ENCODE measurements at places on chromosomes 12 and 14.

GRCh38 chr14:50363714-50364111 lies 33.0 kb downstream of the CDKL1 start:
- no peak for DNase-seq

DNA sequence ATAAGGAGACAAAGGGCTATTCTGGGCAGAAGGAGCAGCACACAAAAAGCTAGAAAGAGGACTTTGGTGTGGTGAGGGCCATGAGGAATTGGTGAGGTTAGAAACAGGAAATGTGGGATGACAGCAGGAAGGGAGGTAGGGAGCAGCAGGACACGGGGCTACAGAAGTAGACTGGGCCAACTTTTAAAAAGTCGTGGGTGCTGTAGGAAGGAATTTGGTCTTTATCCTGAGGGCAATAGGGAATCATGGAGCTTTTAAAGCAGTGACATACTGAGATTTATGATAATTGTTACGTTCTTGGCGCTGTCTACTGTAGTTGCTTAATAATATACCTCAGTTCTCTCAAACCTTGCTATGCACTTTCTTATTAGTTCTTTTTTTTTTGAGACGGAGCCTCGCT lies 8.2 kb upstream of the CHURC1 start:
- no peak for DNase-seq

DNA sequence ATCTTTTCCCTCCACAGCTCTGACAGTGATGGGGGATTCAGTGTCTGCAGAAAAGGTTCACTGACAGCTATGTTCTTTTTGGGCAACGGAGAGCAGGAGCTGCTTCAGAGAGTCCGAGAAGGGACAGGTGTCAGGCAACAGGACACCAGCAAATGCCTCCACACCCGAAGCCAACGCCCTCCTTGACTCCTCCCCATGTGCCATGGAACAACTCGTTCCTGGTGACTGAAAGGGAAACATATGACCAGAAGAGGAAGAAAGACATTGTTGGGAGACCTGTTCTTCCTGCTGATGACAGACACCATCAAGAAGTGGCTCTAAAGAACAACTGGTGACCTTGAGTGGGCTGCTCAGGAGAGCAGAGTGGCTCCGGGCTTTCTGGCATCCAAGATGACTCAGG lies 172.3 kb upstream of the NOS1 start:
- DNase-seq, result no peak

DNA sequence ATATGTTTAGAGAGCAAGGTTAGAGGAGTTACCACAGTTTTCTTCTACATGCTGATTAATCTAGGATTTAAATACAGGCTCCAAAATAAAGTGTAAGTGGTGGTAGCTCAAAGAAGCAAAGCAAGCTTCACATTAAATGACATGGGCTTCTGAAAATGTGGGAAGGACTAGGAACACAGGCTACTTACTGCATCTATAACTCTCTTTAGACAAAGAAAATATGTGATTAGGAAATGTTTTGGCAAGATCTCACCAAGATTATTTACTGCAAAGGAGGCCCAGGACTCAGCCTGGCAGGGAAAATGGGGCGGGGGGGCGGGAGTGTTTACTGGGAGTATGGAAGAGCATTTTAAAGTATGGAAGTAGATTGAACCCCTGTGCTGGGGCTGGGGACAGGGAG lies 39.4 kb downstream of the ETV6 start:
- DNase-seq, result no peak

- DNase-seq, result no peak
Observed at GRCh38 chr14:80358112-80358511, 146.8 kb upstream of the DIO2 start.

- DNase-seq, result no peak
Observed at GRCh38 chr12:96658075-96658474, 168.7 kb downstream of the CFAP54 start.

- no peak for DNase-seq
Observed at GRCh38 chr12:116635487-116635886, 76.3 kb downstream of the MAP1LC3B2 start.

- DNase-seq, result no peak
Observed at GRCh38 chr14:39315859-39316444, 82.2 kb downstream of the MIA2 start.

DNA sequence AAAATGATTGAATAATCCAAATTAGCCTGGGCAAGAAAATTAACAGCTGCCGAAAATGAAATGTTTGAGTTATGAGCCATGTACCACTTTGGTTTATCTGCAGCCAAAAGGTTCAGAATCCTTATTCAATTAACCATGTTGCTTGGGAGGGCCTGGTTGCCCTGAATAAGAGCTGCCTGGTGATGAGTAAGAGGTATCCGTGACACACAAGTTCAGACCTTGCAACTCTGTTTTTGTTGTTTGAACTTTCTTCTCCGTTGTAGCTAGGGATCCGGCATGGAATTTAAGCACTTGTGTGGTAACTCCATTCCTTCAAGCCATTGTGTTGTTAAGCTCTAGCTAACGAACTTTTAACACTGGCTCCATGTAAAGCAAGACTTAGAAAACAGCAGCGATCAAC lies 35.7 kb downstream of the FOXA1 start:
- no peak for DNase-seq

DNA sequence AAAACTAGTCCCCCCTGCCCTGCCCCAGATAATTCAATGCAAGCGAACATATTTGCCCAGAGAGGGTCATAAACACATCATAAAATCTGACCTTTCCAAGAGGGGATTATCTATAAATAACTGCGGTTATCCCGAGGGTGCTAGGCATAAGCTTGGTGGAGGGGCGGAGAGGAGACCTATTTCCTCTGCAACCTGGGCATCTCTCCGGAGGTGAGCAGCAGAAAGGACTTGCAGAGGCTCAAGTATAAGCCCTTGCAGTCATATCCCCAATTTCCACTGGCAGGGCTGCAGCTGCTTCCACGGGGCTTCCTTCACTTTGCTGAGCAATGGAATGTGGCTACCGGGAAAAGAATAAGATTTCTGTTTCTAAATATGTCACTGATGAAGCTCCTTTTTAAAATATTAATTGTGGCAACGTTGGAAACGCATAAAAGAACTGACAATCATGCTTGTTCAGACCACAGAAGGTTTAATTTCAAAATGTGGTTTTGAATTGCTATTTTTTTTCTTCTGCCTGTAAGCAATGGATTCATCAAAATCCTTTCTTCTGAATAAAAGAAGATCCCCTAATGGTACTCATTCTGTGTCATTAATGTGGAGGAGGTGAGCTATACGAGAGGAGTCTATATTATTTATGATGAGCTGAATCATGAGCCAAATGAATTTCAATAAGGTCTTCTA lies 268.9 kb upstream of the ATP2B1 start:
- no peak for DNase-seq

DNA sequence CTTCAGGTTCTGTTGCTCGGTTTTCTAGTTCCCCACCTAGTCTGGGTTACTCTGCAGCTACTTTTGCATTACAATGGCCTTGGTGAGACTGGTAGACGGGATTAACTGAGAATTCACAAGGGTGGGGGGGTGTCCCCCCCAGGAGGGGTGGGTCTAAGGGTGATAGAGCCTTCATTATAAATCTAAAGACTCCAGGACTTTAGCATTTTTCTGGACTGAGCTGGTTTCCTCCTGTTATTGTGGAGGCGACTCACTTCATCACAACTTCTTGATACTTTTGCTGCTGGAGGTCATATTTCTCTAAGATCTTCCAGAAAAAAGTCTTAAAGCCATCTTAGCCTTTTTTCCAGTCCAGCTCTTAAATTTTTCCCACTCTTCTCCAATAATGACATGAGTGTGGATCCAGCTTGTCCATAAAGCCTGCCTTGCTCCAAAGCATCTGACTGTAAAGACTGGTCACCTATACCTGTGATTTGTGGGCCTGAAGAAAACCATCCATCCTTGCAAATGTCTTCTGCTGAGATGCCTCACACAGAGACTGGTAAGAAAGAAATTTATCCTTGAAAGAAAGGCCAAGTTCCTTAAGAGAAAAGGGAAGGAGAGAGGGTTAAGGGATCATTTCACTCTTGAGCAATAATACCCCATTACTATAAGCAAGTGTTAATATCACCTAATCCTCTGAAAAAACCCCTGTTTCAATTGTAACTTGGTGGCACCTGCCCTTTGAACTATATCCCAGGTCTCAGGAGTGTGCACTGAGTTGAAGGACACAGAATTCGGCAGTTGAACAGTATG lies 19.7 kb upstream of the SLC2A14 start:
- no peak for DNase-seq

DNA sequence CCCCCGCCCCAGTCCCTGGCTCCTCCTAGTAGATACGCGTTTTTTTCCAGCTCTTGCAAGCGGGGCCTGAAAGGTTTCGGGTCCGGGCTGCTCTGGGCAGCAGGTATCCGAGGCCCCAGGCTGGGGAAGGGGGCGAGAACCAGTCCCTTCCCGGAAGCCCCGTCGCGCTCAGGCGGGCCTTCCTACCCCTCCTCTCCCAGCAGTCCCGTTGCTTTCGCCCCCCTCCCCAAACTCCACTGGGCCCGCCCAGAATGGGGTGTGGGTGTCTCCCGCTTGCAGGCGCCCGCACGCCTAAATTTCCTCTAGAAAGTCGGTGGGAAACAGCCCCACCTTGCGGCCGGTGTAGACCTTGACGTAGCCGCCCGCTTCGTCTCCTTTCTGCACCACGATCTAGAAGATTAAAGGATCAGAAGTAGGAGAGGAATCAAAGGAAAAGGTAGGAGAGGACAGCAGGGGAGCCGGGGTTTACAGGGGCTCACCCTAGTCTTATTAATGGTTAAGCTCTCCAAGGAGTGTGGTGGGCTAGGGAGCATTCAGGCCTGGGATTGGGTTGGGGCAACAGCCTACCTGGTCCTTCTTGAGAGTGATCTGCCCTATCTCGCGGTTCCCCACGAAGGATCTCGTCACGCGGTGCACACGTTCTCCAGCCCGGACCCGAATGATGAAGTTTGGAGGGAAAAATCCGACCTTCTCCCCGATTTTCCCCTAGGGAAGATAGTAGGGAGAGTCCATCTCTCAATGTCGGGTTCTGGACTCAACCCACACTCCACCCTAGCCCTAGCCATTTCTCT lies 7.3 kb downstream of the STAC3 start:
- no peak for DNase-seq

DNA sequence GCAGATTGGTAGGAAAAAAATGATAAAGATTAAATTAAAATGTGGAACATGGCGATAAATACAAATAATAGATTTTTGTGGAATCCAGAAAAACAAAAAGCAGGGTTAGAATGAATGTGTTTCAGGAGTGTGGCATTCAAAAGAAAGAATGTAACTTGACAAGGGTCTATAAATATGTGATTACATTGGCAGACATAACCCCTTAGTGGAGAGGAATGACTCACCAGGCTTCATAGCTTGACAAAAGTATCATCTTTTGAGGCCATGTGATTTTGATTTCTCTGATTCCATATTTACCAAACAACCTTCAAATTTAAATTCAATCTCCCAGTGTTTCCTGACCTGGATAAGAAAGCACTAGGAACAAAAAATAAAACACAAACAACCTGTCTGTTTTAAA lies 24.4 kb upstream of the MGST1 start:
- DNase-seq, result no peak

- no peak for DNase-seq
Observed at GRCh38 chr14:53683229-53683628, 273.4 kb downstream of the BMP4 start.

- DNase-seq, result no peak
Observed at GRCh38 chr12:49198431-49199155, 9.7 kb upstream of the TUBA1A start.

DNA sequence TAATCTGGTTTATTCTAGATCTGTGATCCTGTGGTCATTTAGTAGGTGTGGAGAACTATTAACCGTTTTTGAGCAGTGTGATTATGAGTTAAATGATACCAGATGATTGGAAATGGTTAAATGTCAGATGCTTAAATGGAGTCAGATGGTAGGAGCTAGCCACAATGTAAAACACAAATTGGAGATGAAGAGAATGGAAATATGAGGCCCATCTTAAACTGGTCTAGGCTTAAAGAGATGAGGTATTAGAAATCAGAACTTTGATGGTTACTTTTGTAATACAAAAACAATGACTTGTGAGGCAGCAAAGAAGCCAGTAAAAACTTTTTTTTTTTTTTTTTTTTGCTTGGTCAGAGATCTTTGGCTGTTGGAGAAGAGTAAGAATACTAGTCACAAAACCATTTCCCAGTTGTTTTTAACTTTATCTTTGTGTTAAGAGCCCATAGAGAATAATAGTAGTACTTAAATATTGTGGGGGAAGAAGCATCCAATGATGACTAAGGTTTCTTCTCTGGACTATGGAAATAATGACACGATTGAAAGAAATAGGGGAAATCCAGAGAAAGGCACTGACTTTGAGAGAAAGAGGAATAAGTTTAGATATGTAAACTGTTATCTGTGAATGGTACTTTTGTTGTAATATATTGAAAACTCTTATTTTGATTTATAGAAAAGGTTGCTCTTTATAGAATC lies 95.9 kb downstream of the WNK1 start:
- DNase-seq, result no peak

GRCh38 chr14:43692706-43693105 lies 814.4 kb downstream of the FSCB start:
- no peak for DNase-seq

DNA sequence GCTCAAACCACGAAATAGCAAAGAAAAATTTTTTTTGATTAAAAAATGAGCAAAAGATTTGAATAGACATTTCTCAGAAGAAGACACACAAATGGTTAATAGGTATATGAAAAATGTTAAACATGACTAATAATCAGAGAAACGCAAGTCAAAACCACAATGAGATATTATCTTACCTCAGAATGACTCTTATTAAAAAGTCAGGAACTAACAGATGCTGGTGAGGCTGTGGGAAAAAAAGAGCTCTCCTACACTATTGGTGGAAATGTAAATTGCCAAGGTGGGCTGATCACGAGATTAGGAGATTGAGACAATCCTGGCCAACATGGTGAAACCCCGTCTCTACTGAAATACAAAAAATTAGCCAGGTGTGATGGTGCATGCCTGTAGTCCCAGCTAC lies 315.5 kb upstream of the FLRT2 start:
- peak; percentile 35 for DNase-seq

- no peak for DNase-seq
Observed at GRCh38 chr12:106584104-106585064, 1.6 kb downstream of the RFX4 start.

- DNase-seq, result no peak
Observed at GRCh38 chr12:113894697-113895096, 71.4 kb downstream of the RBM19 start.

DNA sequence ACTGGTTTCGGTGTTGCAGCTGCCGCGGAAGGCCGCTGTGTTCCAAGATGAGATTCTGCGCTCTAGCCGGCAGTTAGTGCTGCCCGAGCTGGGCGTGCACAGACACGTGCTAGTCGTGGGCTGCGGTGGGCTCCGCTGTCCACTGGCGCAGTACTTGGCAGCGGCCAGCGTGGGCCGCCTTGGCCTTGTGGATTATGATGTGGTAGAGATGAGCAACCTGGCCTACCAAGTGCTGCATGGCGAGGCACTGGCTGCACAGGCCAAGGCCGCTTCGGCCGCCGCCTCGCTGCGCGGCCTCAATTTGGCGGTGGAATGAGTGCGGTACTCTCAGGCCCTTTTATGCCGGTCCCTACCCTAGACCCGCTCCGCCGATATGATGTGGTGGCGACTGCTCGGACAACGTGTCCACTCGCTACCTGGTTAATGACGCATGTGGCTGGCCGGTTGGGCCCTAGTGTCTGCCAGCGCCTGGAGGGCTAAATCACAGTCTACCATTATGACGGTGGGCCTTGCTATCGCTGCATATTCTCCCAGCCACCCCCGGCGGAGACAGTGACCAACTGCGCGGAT lies 102.2 kb downstream of the SNAPC1 start:
- no peak for DNase-seq

- no peak for DNase-seq
Observed at GRCh38 chr14:71905860-71906259, 26.4 kb upstream of the RGS6 start.

Data from non-pigmented ciliary epithelial cell (primary cell).